Cortex of kidney (tissue), 1 donor: ENCODE measurements at places on chromosomes 13 and 19.

GRCh38 chr19:19866611-19867248 is 1.0 kb downstream of the ZNF253 start:
- DNase-seq = no peak

DNA sequence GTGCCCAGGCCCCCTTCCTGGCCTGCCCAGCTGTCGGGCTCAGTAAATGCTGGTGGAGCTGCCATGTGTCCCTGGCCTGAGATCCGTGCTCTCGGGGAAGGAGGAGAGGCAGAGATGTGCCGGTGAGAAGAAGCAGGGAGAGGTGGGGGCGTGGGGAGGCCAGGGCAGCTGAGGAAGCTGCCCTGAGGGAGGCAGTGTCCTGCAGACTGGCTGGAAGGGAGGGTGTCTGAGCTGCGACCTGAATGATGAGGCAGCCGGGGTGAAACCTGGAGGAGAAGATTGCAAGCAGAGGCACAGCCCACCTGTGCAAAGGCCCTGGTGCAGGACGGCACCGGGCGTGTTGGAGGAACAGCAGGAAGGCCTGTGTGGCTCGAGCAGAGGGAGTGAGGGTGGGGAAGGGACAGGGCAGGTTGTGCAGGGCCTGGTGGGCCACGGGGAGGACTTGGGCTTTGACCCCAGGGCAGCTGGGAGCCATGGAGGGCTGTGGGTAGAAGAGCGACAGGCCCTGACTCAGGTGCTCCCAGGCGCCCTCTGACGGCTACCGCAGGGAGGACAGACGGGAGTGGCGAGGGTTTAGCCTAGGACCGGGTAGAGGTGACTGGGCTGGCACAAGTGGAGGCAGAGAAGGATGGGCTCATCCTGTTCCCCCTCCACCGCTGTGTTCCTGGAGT is 14.0 kb upstream of the CELF5 start:
- DNase-seq = no peak

DNA sequence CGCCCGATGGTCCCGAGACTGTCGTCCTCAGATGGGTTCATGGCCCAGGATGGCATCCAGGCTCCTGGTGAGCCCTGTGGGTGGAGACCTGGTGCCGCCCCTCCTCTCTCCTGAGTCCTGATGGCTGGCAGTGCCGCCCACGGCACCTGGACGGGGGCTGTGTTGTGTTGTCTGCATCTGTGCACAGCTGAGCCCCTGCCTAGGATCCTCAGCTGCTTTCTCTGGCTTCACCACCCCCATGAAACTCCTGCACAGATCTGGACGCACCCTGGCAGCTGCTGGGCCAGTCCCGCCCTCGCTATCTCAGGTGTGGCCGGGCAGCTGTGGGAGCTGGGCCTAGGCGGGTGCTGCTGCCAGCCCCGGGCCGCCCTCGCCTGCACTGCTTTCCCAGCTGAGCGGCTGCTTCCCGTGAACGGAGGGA is 27.7 kb downstream of the MCF2L start:
- no peak for DNase-seq

DNA sequence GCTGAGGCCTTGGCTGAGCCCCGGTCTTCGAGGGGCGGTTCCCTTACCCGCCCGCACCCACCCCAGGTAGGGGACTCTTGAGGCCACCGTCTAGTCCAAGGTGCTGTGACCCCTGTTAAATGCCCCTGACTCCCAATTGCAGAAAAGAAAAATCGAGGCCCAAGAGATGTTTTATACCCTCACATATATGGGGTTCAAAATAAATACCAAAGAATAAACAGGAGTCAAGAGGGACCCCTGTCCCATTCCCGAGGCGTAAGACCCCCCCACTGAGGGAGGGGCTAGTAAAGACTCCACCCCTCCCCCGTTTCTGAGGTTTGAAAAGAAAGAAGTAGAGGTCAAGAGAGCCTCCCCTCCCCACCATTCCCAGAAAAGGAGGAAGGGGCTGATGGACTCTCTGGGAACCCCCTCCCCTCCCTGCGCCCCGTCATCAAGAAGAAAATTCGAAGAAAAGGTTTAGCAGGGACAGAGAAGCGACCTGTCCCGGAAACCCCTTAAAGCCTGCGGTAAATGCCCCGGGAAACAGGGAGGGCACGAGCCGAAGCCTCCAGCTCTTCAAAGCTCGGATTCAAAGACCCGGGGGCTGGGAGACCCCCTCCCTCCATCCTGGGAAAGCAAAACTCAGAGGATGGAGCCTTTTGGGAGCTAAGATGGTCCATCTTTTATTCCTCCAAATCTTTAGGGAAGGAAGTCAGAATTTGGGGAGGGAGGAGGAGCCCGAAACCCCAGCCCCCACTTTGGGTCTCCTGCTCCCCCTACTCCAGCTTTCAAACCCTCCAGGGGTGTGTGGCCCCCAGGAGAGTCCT is 755 bp upstream of the RAB3A start:
- no peak for DNase-seq

GRCh38 chr19:1213391-1214286 is 8.1 kb downstream of the STK11 start:
- no peak for DNase-seq

DNA sequence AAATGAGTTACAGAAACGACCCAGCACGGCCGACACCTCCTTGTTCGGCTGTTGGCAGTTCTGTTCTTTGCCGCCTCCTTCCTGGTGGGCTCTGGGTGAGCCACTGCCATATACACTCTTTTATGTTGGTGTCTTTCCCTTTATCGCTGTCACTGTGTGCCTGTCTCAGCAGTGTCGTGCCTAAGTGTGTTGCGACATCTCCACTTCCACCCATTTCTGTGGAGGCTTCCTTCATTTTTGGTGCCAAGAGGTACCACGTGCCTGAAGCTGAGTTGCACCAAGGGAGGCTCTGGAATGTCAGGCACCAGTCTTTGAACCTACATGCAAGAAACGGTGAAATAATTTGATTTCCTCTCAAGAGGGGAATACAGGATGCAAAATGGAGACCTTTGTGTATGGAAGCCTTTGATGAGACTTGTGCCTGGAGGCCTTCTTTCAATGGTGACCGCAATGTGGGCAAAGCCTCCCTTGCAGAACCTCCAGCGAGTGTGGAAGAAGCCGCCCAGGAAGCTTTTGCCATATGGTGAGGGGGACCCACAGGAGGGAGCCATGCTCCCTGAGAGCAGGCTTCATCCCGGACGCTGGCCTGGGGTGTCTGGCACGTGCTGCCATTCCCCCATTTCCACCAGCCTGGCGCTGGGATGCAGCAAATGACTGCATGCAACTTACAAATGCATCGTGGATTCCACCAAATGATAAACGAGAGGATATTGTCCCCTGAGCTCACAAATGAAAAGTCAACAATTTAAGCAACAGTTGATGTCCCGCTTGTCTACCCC is 136.2 kb downstream of the TEX29 start:
- DNase-seq = no peak

DNA sequence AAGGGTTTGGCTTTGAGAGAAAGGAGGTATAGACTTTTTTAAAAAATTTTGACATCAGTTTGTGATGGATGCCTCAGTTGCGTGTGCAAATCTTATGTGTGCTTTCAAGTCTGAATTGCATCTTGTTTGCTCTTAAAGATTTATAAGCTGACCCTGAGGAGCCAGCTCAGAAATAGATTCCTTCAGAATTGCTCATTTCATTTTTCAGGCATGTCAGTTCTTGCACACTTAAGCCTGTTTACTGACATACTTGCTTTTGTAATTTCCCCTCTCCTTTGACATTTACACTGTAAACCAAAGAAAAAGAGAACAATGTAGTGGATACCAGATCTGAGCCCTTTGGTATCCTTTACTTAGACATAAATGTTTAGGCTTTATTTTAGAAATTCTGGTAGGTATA is 87.6 kb downstream of the RNF17 start:
- no peak for DNase-seq

GRCh38 chr13:29857085-29857484 is 6.7 kb upstream of the UBL3 start:
- no peak for DNase-seq

DNA sequence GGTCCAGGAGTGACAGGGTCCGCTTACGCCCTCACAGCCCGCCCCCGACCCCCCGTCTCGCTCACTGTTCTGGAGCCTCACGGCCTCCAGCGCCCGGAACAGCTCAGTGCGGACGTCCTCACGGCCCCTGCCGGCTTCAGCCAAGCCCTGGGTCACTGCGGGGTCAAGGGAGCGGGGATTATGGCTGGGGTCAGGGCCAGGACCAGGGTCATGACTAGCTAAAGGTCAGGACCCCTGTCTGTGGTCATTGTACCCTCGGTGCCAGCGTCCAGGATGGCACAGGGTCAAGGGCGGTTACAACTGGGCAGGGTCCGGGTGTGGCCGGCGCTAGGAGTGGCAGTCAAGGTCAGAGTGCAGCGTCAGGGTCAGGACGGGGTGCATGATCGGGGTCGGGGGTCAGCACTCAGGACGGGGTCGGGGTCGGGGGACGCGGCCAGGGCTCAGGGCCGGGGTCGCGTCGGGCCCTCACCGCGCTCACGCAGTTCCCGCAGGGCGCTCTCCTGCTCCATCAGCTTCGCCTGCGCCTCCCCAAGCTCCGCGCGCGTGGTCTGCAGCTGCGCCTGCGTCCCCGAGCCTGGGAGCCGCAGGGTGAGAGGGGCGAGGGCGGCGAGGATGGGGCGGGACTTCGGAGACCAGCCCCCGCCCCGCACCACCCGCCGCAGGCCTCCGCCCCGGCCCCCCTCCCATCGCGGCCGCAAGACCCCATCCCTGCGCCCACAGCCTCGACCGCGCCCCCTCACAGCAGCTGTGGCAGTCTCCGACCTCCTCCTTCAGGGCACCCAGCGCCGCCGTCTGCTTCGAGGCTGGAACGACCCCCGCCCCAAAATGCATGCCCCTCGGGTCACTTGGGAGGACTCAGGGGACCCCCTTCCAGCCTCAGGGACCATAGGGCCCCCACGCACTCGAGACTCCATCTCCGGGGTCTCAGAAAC is 1.4 kb downstream of the CLEC4G start:
- DNase-seq = no peak

GRCh38 chr13:29562786-29563438 is 32.6 kb downstream of the SLC7A1 start:
- no peak for DNase-seq

GRCh38 chr19:52351512-52351911 is 15.5 kb downstream of the ZNF610 start:
- no peak for DNase-seq

DNA sequence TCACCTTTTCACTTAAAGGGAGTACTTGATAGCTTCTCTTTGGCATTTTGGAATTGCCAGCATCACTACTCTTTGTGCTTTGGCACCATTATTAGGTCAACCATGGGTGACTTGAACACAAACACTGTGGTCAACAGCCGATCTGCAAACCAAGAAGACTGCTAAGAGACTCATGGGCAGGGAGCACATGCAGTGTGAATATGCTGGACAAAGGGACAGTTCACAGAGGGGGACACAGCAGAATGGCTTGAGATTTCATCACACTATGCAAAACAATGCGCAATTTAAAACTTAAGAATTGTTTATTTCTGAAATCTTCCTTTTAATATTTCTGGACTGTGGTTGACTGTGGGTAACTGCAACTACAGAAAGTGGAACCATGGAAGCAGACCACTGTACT is 64.4 kb downstream of the LMO7 start:
- no peak for DNase-seq

GRCh38 chr13:90839061-90839460 is 508.4 kb upstream of the MIR17HG start:
- DNase-seq = no peak

GRCh38 chr19:8682472-8682871 is 16.1 kb downstream of the ACTL9 start:
- DNase-seq = no peak

GRCh38 chr13:51924756-51925544 is 63.2 kb downstream of the CCDC70 start:
- no peak for DNase-seq

DNA sequence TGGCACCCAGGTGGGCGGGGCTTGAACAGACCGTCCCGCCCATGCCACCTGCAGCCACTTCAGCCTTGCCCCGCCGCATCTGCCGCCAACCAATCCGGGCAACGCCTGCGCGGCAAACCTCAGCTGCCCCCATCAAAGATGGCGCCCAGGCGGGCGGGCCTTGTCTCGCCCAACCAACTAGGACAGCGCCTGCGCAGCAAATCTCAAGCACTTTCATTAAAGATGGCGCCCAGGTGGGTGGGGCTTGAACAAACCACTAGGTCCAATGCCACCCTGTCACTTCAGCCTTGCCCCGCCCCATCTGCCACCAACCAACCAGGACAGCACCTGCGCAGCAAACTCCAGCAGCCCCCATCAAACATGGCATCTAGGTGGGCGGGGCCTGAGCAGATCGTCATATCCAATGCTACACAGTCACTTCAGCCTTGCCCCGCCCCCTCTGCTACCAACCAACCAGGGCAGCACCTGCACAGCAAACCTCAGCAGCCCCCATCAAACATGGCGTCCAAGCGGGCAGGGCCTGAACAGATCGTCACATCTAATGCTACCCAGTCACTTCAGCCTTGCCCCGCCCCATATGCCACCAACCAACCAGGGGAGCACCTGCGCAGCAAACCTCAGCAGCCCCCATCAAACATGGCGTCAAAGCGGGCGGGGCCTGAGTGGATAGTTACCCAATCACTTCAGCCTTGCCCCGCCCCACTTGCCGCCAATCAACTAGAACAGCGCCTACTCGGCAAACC is 1.4 kb downstream of the PEG3 start:
- DNase-seq = peak; percentile 38

- no peak for DNase-seq
Observed at GRCh38 chr13:110126391-110126961, 180.5 kb downstream of the COL4A1 start.

DNA sequence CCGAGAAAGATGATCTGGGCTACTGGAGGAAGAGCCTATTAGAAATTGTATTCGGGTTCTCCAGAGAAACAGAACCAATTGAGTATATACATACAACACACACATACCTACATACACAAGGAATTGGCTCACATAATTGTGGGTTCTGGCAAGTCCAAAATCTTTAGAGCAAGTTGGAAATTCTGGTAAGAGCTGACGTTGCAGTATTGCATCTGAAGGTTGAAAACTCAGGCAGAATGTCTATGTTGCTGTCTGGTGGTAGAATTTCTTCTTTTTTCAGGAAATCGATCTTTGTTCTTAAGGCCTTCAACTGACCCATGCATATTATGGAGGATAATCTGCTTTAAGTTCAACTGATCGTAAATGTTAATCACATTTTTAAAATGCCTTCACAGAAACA is 15.5 kb upstream of the OLFM4 start:
- no peak for DNase-seq

DNA sequence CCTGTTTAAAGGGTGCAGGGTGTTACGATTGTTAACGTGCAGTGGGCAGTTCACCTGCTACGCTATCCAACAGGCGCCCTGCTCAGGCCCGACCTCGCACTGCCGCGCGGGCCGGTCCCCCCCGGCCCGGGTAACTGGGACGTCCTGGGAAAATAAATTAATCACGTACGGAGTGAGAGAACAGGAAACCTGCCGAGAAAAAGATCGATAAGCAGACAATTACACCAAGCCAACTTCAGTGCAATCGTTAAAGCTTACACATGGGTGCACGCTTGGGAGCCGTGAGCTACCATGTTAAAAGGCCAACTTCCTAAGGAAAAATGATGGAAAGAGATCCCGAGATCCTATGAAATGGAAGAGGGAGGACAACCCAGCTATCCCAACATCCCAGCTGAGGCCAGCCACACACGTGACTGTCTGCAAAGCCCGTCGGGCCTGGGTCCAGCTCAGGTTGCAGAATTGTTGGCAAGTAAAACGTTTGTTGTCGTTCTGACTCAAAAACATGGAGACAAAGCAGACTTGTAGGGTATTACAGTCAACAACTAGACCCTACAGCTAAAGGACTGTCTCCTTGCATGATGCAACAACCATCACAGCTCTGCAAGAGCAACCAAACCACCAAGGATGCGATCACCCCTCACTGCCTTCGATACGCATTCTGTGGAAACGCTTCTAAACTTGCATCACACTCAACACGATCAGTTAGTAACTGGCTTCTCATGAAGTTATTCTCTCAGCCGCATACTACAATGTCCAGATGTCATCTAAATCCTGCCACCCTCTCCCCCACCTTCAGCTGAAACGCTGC is 741 bp upstream of the TUBGCP3 start:
- DNase-seq = no peak

GRCh38 chr19:19113040-19113626 is 25.1 kb downstream of the TMEM161A start:
- no peak for DNase-seq
